ENCODE measurements at places on chromosomes 4 and X.

GRCh38 chr4:3321295-3321889 is 28.6 kb downstream of the RGS12 start:
- peak; percentile 87 for DNase-seq

DNA sequence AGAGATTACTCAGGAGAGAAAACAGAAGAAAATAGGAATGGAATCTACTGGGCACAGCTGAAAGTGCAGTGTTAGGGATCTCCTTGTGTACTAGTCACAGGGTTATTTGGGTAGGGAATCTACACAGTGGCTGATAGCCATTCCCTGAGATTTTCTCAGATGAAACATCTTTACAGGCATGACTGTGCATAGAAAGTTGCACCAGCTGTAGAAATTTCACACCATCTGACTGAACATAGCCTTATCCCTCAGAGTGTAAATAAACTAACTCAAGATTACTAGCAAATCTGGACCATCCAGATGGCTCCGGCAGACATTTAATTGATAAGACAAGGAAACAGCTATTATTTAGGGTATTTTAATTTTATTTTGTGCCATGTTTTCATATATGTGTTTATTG is 2053.5 kb upstream of the TENM3 start:
- no peak for DNase-seq

DNA sequence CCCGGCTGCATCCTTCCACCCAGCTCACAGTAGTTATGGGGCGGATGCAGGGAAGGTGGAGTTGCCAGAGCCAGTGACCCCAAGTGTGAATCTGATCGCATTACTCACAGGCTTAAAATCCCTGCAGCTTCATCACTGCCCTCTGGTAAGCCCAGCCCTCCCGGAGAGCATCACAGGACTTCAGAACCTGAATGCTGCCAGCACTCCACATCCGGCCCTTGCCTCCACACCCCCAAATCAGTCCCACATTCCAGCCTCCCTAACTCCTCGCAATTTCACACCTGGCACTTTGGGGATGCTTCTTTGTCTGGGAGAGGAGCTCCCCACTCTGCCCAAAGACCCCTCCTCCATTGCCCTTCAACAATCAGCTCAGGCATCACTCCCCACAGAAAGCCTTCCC is 15.6 kb downstream of the RASL11B start:
- no peak for DNase-seq

DNA sequence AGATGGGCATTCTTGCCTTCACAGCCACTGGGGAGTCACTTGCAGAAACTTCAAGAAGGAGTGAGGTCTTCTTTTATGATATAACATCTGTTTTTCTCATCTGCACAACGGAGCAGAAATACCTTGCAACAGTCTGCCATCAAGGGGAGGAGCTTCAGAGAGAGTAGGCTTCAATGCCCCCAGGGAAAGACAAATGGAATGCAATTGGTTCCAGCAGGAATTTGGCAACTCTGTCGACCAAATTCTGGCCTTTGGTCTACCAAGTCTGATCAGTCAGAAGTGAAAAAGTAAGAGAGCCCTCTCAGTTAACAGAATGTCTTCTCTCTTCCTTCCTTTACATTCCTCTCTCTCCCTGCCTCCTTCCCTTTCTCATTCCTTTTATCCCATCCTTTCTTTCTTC is 229.3 kb downstream of the IDS start:
- peak; percentile 14 for DNase-seq

GRCh38 chrX:15956681-15957080 is 102.1 kb upstream of the AP1S2 start:
- no peak for DNase-seq

- DNase-seq = no peak
These were observed 30.8 kb upstream of the LRBA start for GRCh38 chr4:151045907-151046306.
